Stromal cell of bone marrow (primary cell): ENCODE measurements at places on chromosomes 2 and 18.

DNA sequence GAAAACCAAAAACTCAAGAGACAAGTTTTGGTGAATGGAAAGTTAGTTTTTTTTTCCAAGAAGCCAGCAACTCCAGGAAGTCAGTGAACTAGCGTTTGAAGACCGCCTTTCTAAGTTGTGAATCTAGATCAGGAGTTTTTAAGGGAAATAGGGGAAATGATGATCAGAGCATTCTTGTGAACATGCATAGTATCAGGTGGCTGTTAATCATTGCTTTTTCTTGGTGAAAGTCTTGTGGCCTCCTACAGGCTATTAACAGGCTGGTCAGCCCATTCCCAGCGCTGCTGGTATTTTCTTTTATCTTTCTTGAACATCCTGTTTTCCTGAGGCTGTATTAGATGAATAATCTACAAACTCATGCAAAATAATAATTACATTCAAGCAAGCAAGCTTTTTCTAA is 155.8 kb downstream of the PTPRM start:
- DNase-seq, result no peak

- DNase-seq, result no peak
These were observed 4.4 kb upstream of the SAG start for GRCh38 chr2:233303252-233303651.

- no peak for DNase-seq
These were observed 258.7 kb upstream of the RAB6C start for GRCh38 chr2:129720761-129721160.

- DNase-seq, result no peak
These were observed 731.9 kb upstream of the SALL3 start for GRCh38 chr18:78247615-78248289.

- DNase-seq, result peak; percentile 35
These were observed 49.7 kb upstream of the ODC1 start for GRCh38 chr2:10497797-10498251.

GRCh38 chr18:58297198-58297597 is 253.2 kb downstream of the NEDD4L start:
- DNase-seq, result no peak

DNA sequence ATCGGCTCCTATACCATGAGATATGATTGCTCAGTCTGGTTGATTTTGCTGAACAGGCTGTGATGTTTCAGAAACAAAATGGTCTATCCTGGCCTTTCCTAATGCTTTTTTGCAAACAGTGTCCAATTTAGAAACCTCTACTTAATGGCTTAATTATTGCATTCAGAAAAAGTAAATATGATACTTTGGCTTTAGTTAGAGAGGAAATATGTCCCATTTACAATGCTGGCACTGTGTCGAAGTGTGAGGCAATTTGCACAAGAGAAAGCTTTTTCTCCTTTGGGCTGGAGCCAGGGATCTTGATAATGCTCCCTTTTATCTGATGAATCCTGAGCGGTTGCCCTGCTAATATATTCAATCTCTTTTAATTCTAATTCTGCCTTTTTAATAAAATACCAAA is 418.9 kb downstream of the EPHA4 start:
- DNase-seq, result no peak

GRCh38 chr2:9122367-9122766 is 84.2 kb upstream of the ASAP2 start:
- no peak for DNase-seq

DNA sequence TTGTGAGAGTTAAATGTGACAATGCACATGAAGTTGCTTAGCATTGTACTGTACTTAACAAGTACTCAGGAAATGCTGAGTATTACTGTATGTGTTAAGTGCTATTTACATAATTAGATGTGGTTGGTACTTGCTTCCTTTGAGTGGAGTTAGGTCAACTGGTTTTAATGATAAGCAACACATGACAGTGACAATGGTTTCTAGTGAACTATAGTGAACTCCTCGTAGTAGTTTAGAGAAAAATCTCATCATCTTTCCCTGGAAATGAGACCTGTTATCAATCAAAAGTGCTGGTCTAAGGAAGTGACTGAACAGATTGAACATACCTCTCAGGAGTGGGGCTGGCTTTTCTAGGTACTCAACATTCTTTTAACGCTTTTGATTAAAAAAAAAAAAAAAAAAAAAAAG is 29.2 kb upstream of the ZDBF2 start:
- no peak for DNase-seq

DNA sequence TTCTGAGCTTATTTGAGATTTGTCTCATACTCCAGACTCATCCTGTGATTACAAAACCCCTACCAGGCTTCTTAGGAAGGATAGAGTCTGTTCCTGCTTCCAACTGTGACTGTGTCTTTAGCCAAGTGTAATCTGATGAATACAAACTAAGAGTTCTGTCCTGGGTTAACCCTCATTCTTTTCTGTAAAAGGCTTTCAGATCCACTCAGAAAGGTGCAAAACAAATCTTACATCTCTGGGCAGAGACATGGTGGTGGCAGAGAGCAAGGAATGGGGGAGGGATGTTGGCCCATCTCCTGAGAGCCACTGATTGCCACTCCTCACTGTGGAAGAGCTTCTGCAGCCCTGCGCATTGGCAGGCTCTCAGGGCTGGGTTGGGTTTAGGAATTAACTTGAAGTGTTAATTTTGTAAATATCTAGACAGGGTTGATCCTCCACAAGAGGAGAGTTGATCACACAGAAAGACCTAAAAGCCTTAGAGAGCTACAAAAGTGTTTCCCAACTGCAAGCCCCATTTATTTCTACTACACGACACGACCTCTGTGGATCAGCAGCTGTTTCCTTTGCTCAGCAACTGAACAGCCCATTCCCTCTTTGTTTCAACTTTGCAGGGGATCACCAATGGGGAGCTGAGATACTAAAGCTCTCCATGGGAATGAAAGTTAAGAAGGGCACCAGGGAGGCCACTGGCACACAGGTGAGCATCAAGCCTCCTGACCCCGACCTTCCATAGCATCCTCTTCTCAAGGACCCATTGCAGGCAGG is 23.7 kb upstream of the SPTBN1 start:
- DNase-seq, result no peak

GRCh38 chr2:180449171-180449915 is 442.2 kb upstream of the CWC22 start:
- DNase-seq, result no peak

DNA sequence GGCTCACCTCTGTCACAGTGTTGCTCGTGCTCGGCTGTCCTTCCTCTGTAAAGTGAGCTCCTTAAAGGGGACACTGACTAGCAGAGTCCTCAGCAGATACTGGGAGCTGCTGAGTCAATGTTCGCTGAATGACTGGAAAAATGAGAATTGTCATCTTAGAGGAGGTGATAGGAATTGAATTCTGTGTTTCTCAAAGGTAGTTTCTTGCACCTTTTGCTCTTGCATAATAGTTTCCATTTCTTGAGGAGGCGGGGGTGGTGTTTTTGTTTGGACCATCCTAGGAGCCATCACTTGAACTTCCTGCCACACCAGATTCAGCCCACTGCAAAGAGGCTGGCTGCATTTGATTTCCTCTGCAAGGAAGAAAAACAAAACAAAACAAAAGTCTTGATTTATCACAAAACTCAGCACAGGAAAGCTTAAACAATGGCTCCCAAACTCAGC is 11.4 kb upstream of the RFX8 start:
- DNase-seq, result no peak

DNA sequence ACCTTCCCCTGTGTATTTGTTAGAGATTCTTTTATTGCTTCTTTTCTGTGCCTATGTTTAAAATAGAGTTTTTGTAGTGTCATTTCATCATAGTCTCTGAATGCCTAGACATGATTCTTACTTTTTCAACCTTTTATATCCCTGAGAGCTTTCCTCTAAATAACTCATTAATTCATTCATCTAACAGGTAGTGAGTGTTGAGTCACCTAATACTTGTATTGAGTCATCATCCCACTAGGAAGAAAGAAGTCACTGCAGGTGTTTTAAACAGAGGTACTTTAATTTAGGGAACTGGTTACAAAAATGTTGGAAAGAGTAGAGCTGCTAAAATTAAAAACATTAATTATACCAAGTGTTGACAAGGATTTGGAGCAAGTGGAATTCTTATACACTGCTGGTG is 18.5 kb upstream of the NMS start:
- no peak for DNase-seq

DNA sequence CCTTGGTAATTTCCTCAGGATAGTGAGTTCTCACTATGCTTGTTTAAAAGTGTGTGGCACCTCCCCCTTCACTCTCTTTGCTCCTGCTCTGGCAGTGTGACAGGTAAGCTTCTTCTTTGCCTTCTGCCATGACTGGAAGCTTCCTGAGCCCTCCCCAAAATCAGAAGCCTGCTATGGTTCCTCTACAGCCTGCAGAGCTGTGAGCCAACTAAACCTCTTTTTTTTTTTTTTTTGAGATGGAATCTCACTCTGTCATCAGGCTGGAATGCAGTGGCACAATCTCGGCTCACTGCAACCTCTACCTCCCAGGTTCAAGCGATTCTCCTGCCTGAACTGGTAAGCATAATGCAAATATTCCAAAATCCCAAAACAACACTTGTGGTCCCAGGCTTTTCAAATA is 80.0 kb downstream of the SOWAHC start:
- no peak for DNase-seq

DNA sequence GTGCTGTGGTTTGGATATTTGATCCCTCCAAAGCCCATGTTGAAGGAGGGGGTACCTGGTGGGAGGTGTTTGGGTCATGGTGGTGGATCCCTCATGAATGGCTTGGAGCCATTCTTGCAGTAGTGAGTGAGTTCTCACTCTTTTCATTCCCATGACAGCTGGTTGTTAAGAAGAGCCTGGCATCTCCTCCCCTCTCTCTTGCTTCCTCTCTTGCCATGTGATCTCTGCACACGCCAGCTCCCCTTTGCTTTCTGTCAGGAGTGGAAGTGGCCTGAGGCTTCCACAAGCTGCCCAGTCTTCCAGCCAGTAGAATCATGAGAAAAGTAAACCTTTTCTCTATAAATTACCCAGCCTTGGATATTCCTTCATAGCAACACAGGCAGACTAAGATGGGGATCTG is 8.6 kb downstream of the ADD2 start:
- DNase-seq, result no peak

DNA sequence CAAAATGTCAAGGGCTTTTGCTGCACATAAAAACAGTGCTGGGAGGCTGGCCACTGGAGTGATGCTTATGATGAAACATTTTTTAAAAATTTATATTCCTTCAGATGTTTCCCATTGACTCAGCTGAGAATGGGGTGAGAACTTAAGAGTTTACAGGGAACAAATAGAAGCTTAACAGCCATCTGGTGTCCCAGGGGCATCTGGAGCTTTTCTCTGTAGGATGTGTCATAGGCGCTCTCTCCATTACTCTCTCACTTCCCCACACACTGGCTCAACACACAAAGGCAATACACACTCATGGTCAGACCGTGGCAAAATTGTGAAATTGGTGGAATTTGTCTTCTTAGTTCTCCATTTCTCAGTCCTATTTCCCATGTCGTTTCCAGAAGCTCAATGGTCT is 783.1 kb upstream of the LRRTM1 start:
- no peak for DNase-seq

- DNase-seq, result peak; percentile 91
These were observed 128.1 kb downstream of the BIRC6 start for GRCh38 chr2:32484937-32485336.

- no peak for DNase-seq
These were observed 67.3 kb downstream of the CLHC1 start for GRCh38 chr2:55164534-55165480.

GRCh38 chr2:168466834-168467565 is 10.9 kb downstream of the CERS6 start:
- DNase-seq, result no peak

- DNase-seq, result peak; percentile 17
These were observed 138.6 kb upstream of the ZC3H15 start for GRCh38 chr2:186347472-186347871.
